NCI-H1417 treated with DMSO at 0.1 percent for 48 hours (cell line): ENCODE measurements at places on chromosomes 1 and 21.

GRCh38 chr21:41180752-41181151, 12.8 kb downstream of the BACE2 start:
- no peak for DNase-seq

DNA sequence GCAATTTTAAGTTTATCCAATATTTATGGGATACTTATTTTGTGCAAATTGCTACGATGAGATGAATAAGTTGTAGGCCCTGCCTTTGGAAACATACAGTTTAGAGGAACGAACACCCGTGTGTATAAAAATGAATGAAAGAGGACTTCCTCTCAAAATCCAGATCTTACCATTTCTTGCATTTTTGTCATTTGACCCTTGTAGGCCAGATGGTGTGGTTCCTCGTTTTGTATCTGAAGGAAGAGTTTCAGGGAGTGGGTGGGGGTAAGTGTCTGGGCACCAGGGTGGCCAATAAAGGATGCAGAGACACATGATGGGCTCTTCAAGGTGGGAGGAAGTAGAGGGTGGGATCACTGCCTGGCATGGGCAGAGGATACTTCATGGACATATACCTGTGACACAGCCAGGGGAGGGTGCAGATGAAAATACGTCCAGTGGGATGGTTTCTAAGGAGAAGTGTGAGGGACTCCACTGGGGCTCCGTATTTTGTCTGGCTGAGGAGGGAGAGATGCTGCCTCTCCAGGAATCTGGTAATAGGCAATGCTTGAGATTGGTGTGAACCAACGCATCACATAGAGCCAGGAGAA, 14.4 kb downstream of the MAPKAPK2 start:
- no peak for DNase-seq

GRCh38 chr1:207849646-207850045, 61.3 kb downstream of the CD34 start:
- no peak for DNase-seq

GRCh38 chr1:24294716-24295371, 24.3 kb upstream of the GRHL3 start:
- no peak for DNase-seq

DNA sequence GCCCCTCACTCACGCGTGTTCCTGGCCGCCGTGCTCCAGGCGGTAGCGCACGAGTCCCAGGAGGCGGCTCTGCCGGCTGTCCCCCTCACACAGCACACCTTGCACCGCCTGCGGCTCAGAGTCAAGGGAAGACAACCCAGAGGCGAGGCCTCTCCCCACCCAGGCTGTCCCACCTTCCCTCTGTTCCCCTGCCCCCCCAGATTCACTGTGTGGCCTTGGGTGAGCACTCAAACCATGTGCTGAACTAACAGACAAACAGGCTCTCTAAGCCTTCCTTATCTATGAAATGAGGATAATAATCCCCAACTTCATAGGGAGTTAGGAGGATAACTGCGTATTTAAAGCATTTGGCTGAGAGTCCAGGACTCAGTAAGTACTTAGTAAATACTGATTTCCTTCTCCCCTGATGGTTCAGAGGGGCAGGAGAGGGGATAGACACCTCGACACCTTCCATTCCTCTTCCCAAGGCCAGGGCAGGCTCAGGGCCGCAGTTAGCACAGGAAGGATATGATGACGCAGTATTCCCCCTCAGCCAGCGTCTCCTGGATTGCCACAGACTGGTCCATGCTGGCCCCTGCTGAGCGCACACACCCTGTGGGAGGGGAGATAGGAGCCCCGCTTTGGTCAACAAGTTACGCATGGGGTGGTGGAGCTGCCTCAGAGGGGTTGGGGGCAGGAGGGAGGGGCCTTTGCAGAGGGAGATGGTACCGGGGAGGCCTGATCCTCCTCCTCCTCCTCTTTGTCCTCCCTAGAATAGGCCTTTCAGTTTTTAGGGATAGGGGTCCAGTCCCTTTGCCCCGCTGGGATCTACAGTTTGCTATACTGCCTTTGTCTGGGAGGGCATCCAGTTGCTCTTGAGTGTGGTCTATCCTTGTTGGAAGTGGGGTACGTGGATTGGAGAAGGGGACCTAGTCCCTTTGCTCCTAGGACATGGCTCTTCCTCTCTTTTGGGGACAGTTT, 830 bp downstream of the INPP5B start:
- DNase-seq = no peak
